Stimulated activated CD4-positive, alpha-beta T cell treated with anti-CD3 and anti-CD28 coated beads, Interleukin-12 subunit alpha, Interleukin-12 subunit beta, amount 100 ng/mL, for 24 hours (primary cell): ENCODE measurements at places on chromosomes 2 and 18.

DNA sequence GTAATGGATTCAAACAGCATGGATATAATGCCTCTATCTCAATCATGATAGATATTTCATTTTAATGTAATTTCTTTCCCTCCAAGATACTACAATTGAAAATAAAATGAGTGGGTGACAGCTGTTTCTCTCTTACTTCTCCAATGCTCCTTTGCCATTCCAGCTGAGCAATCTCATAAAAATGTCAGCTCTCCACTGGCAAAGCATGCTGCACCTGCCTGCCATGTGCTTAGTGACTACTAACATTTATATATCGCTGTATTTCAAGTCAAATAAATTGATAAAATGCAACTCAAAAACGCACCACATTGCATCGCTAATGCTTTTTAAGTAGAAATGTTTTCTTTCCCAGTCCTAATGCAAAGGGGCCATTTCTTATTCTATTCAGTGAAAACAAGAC lies 1093.9 kb downstream of the CBLN2 start:
- DNase-seq, result no peak

GRCh38 chr18:41818381-41819355 lies 136.4 kb upstream of the PIK3C3 start:
- no peak for DNase-seq

DNA sequence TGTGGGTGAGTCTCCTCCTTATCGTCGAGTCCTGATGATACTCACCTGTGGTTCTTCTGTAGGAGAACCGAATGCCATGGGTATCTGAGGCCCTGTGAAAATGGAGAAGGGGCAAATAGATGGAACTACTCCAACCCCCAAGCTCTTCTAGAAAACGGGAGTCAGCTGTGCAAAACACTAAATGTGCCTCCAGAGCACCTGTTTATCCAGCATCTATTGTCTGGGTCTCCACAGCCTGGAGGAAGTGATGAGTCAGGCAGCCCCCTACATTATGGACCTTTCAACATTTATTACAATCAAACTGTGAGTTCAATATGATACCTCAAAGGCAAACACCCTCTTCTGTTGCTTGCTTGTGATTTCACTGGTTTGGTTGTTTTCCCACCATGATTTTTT lies 9.8 kb upstream of the LRRFIP1 start:
- no peak for DNase-seq

- DNase-seq, result no peak
These were observed 86.2 kb upstream of the SPATS2L start for GRCh38 chr2:200220251-200220650.

GRCh38 chr18:80042785-80043184 lies 8.6 kb downstream of the RBFA start:
- DNase-seq, result no peak

DNA sequence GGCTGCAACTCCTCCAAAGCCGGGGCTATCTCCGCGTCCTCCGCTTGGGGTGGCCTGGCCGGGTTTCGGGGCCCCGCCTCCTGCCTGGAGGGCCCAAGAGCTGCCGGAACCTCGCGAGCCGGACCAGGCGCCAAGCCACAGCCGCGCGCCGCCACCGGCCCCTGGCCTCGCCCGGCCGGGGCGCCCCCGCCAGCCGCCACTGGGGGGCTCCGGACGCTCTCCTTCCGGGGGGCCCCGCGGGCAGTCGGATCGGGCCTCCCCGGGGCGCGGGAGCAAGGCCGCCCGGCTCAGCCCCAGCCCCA lies 17.4 kb upstream of the HAAO start:
- DNase-seq, result peak; percentile 60

DNA sequence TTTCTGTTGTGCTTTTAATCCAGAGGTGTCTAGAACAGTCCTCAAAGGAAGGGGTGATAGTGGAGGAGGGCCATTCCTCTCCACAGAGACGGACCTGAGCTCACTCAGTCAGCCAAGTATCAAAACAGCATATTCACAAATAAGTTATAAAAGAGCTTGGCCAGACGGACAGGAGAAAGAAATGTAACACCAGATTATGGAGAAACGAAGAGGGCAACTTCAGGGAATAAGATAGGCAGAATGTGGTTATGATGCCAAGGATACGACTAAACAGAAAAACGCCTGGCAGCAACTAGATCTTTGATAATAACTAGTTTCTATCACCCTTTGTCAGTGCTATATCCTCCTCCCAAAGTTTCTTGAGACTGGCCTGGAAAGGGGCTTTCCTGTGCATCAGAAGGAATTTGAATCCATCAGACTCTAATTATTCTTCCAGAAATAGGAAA lies 42.5 kb downstream of the MAP4K3 start:
- no peak for DNase-seq

DNA sequence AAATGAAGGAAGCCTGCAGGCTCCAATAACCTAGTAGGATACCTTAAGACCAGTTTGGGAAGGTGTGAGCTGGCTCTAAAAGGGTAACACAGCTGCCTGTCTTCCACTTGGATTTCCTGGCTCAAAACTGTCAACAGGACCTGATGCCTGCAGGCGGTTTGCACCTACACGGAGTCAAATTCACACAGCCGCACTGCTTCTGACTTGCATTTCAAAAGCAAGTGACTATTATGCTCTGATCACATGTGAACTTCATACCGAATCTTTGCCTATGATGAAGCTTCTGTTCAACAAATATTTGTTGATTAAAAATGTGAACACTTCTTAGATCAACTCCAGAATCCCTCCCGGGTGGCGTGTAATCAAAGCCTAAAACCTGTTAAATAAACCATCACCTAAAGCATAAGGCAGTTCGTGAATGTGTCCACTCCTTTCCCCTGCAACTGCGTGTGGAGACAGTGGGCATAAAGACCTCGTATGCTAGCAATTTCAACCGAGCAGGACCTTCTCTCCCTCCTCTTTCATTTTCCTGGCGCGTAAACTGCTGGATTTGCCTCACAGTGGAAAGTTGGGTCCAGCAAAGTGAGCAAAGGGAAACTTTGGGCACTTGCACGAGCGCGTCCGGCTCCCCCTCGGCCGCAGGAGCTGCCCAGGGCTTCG lies 784 bp downstream of the CRACDL start:
- DNase-seq, result no peak

- DNase-seq, result peak; percentile 4
These were observed 214.6 kb downstream of the SETBP1 start for GRCh38 chr18:44895176-44895798.

DNA sequence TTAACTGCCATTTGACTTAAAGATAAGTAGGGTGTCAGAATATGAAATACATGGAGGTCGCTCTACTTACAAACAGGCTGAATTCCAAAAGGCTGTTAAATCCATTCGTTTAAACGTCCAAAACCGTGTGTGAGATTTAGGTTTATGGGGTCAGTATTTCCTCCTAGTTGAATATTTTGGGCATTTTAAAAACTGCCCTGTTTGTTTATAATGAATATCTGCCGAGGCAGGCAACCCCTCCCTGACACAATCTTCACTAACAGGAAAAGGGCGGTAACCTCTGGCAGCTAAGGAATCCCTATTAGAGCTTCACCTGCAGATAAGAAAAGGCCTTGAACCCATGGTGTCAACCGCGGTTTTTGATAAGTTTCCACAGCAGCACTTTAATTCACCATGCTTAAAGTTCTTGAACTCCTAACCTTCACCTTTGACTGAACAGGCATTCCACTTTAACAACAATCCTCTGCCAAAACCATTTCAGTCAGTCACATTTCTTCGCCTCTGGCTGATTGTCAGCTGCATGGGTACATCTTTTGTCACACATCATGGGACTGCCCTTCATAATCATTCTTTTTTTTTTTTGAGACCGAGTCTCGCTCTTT lies 17.8 kb downstream of the TRAK2 start:
- no peak for DNase-seq

DNA sequence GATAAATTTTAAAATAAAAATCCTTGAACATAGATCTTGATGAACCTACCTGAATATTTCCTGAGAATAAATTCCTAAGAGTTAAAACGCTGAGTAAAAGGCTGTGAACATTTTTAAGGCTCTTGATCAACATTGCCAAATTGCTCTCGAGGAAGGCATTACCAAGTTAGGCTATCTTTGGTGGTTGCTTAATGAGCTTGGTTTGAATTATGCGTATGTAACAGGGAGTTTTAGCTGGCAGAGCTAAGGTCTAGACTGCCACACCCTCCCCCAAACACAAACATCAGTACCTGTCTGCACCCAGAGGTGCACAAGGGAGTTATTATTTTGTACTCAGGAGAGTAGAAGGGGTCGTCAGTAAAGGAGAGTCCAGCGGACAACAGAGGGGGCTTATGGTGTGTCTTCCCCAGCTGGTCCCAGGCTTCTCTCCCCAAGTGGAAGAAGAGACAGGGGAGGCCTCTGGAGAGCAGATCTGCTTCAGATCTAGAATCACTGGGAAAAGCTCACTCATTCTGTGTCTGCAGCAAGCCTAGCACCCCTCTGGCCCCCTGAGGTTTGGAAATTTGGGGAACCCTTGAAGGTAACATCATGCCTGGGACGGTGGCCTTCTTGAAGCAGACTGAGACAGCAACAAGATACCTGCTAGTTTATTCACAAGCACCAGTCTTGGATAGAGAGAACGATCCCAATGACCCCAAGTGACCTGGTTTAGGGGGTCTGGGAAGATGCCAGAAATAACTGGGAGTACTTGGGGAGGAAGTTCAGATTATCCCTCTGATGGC lies 197.2 kb upstream of the ID2 start:
- no peak for DNase-seq

DNA sequence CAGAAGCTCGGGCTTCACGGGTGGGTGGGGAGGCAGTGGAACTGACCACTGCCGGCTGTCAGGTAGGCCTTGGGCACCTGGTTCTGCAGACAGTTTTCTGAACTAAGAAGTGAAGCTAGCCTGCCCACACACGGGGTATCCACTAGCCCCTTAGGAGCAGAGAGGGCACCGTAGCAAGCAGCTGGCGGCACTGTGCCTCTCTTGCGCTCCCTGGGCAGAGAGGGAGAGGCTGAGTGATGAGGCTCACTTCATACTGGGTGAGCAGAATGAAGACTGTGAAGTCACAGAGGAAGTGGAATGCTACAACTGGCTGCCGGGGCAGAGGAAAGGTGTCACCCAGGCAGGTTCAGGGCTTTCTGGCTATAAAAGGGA lies 753 bp downstream of the ITPRIPL1 start:
- DNase-seq, result no peak

DNA sequence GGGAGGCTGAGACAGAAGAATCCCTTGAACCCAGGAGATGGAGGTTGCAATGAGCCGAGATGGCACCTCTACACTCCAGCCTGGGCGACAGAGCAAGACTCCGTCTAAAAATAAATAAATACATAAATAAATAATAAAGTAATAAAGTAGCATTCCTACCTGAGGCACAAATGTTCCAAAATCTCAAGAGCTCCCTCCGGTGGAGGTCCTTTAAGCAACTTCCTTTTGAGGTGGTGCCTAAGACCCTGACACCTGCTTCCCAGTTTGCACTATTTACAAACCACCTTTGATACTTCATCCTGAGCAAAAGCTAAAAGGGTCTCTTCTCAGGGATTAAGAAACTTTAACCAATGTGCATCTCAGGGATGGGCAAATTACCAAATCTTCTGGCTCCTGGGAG lies 505.1 kb downstream of the CNTNAP5 start:
- no peak for DNase-seq

- DNase-seq, result no peak
These were observed 341.9 kb upstream of the PIK3C3 start for GRCh38 chr18:41613003-41613609.

GRCh38 chr2:105393373-105394055 lies 5.3 kb downstream of the FHL2 start:
- no peak for DNase-seq

DNA sequence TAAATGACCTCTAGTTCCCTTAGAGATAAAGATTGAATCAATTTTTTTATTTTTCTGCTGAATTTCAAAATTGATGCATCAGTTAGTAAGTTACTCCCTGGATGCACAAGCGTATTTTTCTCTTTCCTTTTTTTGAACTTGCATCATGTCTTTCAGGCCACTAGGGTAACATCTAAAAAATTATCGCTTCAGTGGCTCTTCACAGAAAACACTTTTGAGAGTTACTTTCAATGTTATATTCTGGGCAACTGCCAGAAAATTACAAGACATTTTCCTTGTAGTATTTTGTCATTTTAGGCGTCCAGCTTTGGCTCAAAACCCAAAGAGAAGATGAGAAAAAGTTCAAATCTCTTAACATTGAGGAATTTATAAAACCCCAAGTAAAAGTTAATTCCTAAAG lies 59.8 kb downstream of the DSEL start:
- no peak for DNase-seq

DNA sequence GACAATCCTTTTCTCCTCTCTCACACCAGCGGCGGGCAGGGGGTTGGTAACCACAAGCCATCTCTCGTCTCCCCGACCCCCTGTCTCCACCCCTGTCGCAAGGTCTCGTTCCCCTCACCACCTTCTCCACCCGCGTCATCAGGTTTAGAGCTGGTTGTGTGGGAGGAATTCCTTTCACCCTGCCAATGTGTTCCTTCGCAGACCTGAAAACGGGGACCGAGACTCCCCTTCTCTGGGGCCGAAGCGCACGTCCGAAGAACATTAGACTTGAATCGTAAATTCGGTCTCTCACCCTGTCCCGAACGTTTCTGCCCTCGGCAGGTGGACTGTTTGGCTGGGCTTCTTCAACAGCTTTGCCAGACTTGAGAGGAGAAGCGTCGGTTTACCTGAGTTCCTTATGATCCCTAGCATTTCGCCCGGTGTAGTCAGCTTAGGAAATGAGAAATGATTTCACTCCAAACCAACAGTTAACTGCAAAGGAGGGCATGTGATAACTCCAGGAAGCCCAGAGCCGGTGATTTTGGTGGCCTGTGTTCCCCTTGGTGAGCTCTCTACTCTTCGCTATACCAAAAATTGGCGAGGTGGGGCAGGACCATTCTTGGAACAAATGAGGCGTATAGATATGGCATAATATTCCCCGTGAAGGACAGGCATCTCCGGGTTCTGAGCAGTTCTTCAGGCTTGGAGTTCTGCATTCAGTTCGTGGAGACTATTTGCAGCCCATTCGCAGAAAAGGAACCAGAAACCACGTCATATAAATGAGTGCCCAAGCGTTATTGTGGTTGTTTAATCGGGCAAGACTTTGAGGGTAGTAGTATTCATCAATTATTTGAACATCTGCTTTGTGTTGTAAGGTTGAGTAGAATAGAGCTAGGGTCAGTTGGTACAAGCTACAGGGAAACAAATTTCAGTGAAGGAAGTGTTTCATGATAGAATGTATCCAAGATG lies 694 bp downstream of the CFAP36 start:
- peak; percentile 17 for DNase-seq

- DNase-seq, result no peak
These were observed 171.2 kb downstream of the TCF4 start for GRCh38 chr18:55416791-55417190.

DNA sequence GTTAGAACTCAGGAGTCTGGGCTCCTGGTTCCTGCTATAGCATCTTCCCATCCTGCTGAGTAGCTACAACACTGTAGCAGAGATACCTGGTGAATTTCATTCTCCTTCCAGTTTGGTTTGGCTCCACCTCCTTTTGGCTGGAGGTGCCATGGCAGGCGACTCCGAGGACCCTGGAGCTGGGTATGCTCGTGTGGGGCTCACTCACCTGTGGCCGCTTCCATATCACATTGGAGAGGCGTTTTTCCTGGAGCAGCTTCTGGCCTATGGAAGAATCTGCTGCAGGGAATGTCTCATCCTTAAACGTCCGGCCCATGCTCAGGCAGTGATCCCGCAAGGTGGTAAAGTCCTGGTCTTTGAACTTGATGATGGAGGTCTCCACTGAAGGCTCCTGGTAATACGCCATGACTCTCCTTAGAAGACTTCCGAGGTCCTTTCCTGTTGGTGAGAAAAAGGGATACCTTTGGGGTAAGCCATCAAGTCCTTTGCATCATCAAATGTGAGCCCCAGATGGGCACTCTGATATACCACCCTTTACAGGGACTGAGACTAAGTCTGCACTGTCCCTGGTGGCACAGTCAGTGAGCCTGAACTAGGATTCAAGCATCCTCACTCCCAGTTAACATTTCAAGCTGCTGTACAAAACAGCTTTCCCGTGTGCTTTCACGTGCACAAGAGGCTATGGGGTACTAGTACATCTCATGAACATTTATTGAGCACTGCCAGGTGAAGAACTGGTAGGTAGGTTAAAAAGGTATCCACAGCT lies 20.1 kb downstream of the CAPN13 start:
- no peak for DNase-seq
